ENCODE measurements at places on chromosomes 7 and 10.

GRCh38 chr7:80189638-80190037 is 55.0 kb downstream of the GNAI1 start:
- no peak for DNase-seq

DNA sequence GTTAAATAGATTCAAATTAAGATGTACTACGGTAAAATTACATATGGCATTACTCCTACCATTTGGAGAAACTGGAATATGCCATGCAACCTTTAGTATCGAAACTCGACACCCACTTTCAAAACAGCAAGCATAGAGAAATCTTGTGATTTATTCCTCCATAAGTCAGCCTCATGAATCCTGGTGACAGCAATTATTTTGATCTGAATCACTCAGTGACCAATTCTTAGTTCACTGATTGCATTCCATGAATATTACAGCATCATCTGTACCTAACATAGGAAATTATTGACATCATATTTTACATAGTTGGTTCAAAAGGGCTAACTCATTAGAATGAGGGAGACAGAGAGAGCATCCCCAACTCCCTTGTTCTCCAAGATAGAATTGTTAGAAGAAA is 89.6 kb downstream of the CACNB2 start:
- no peak for DNase-seq

GRCh38 chr10:99784016-99784726 is 1.7 kb downstream of the ABCC2 start:
- no peak for DNase-seq

DNA sequence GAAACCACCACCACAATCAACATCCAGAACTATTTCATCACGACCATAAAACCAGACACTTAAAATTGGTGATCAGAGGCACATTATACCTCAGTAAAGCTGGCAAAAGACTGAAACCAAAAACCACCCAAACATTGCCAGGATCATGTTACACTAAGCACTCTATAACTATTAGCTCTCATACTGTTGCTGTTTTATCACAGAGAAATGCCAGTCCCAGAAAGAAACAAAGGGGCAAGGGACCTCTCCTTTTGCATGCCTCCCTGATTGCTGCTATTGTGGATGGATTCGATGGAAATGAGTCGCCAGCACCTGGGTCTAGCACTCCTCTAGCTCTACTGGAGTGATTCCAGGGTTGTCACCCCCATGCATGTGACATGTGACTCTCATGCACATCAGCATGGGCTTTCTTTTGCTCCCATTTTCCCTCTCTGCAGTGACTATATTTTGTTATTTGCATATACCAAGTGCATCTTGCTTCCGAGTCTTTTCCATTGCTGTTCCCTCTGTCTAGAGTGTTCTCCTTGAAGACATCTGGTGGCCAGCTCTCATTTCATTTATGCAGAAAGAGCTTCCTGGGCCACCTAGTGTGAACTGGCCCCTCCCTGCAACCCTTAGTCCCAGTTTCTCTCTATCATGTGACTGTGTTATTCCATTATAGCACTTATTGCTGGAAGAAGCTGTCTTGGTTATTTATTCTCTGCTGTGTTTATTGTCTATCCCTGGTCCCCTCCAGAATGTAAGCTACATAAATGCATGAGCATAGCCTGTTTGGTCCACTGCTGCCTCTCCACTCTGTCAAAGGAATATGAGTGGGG is 300.6 kb downstream of the PLXNA4 start:
- no peak for DNase-seq

GRCh38 chr7:32762925-32763293 is 128.7 kb downstream of the KBTBD2 start:
- no peak for DNase-seq

- DNase-seq, result no peak
These were observed 7.3 kb downstream of the FLNC start for GRCh38 chr7:128837521-128837921.

GRCh38 chr7:44063894-44064651 is 1.3 kb downstream of the PGAM2 start:
- no peak for DNase-seq

- DNase-seq, result peak; percentile 62
These were observed 138.0 kb downstream of the FAM53B start for GRCh38 chr10:124605856-124606812.

DNA sequence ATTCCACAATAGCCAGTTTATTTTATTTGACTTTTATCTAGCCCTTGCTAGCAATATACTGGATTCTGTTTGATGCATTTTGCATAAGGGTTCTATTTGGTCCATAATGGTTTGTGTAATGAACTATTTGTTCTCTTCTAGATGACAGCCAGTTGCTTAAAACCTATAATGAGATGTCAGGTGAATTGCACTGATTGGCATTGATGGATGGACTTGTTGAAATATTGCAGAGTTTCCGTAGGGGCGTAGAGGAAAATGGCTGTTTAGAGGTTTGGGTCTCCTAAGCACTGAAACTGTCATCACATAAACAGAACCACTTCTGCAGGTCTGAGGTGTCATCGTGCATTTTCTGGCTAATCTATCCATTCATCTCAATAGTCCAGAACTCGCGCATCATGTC is 124.9 kb upstream of the HDAC9 start:
- DNase-seq, result no peak

DNA sequence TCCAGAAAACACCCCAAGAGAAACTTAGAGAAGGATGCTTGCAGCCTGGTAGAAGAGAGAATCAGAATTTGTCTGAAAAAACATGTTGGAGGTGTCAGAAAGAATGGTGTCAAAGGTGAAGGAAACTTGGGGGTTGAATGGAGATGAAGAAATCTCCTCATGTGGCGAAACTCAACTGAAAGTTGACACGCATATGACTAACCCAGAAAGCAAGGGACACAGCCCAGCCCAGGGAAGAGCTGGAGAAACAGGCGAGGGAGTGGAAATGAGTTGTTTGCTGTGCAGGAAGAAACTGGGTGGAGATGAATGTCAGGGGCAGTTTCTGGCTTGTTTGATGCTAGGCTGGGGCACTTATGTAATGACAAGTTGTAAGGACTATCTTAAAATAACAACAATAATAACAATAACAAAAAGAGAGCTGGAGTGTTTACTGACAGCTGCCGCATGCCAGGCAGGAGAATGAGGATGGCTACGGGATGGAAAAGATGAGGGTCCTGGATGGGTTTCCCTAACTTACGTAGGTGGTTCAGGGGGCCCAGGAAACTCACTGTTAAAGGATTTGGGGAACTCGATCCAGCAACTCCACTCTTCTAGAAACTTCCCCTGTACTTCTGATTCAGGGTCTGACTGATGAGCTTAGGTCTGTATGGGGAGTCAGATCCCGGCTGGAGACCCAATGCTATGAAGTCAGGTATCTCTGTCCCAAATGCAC is 57.4 kb downstream of the MAP3K8 start:
- DNase-seq, result no peak

GRCh38 chr10:115948465-115948864 is 324.5 kb downstream of the GFRA1 start:
- peak; percentile 1 for DNase-seq

GRCh38 chr7:81801532-81801931 is 31.7 kb upstream of the HGF start:
- DNase-seq, result no peak

DNA sequence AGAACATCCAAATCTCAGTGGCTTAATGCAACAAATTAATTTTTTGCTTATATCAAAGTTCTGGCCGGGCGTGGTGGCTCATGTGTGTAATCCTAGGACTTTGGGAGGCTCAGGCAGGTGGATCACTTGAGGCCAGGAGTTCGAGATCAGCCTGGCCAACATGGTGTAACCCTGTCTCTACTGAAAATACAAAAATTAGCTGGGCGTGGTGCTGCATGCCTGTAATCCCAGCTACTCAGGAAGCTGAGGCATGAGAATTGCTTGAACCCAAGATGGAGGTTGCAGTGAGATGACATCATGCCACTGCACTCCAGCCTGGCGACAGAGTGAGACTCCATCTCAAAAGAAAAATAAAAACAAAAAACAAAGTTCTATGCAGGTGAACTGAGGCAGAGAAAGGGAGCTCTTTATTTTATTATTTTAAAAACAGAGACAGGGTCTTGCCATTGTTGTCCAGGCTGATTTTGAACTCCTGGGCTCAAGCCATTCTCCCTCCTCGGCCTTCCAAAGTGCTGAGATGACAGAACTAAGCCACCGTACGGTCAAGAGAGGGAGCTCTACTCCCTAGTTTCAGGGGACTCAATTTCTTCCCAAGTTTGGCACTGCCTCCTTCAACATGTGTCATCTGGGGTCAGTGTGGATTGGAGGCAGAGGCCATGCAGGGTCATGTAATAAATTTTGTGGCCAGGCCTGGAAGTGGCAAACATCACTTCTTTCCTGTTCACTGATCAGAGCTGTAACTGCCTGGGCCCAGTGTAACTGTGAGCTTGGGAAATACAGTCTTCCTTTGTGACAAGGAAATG is 2.4 kb downstream of the ADCK2 start:
- peak; percentile 40 for DNase-seq

- no peak for DNase-seq
These were observed 837.6 kb upstream of the GHITM start for GRCh38 chr10:83301732-83302131.

GRCh38 chr10:131033166-131034085 is 278.1 kb downstream of the TCERG1L start:
- no peak for DNase-seq
